Aorta (tissue), 5 donors: ENCODE measurements at places on chromosomes 7 and 10. TPM values are rescaled to one million over a fixed set of nuclear protein-coding genes. Genes with fewer than 3 reads are reported as not detected.

- no peaks in the 10 kb centered on the region for H3K27me3 ChIP-seq
- no peak for DNase-seq
- no peak overlapping the region for H3K27ac ChIP-seq
- no peaks in the 10 kb centered on the region for H3K4me1 ChIP-seq
- no peak overlapping the region for H3K4me3 ChIP-seq
Measured at GRCh38 chr10:11191678-11192077, 174.0 kb downstream of the CELF2 start.

The C10orf67 gene
- not detected for total RNA-seq

DNA sequence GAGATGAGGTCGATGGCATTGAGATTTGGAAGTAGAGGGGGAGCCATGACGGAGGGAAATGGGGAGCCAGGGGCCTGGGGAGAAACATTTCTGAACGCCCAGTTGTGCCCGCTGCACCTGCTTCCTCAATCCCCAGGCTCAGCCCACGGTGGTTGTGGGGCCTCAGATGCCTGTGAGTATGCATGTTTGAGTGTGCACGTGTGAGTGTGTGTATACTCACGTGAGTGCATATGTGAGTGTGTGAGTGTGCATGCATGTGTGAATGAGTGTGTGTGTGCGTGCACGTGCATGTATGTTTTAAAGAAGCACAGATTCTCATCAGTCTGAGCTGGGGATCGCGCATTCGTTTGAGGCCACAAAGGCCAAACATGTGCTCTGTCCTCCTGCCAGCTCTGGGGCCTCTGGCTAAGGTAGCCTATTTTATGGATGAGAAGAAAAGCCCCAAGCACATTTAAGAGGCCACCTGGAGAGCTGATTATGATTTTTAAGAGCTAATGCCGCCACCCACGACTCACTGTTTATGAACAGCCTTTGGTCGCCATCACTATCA lies 154.8 kb downstream of the ARHGAP12 start:
- DNase-seq, result no peak
- H3K4me1 ChIP-seq, result no peaks in the 10 kb centered on the region
- H3K27me3 ChIP-seq, result no peaks in the 10 kb centered on the region
- no peak overlapping the region for H3K27ac ChIP-seq

The PTTG1IP2 gene
- total RNA-seq, result not detected

- no peak overlapping the region for H3K27ac ChIP-seq
- H3K27me3 ChIP-seq, result no peaks in the 10 kb centered on the region
- no peaks in the 10 kb centered on the region for H3K4me1 ChIP-seq
- peaks cover 4% of the 10 kb centered on the region for H3K36me3 ChIP-seq
- DNase-seq, result no peak
- H3K4me3 ChIP-seq, result no peak overlapping the region
Measured at GRCh38 chr10:15591431-15591830, 128.3 kb downstream of the ITGA8 start.

The CTAGE6 gene
- total RNA-seq, result 1.2 TPM

DNA sequence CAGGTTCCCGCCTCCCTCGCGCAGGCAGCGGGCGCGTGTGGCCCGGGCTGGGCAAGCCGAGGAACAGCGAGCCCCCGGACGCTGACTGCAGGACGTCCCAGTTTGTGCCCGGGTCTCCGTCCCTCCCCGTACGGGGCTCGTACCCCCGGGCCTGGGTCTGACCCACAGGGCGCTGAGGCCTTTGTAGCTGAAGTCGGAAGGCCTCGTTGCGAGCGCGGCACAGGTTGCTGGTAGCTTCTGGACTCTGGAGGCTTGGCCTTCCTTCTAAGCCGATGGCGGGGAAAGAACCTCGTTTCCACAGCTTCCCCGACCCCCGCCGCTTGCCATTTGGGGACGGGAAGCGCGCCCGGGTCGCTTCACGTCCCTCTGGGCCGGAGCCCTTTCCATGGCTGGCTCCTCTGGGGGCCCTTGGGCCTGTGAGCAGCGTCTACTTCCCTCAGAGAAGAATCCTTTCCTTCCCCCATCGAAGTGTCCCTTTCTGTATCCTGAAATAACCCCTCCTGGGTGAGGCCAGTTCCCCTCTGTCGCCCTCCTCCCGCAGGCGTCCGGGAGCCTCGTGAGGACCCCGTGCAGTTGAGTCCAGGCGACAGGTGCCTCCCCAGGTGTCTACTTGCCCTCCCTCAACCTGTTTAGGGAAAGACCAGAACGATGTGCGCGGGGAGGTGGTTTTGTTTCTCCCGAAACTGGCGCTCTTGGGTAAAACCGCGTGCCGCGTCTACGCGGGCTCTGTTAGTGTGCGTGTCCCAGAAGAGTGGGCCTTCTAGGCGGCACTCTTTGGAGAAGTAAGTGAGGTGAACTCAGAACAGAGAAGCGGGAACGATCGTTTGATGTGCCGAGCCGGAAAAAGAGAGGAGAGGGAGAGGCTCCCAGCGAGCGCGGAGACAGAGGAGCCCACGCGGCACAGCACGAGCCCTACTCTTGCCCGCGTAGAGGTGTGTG lies 9.3 kb downstream of the EVX1 start:
- no peak for DNase-seq
- H3K36me3 ChIP-seq, result no peaks in the 10 kb centered on the region
- no peak overlapping the region for H3K27ac ChIP-seq

- no peak overlapping the region for H3K27ac ChIP-seq
- DNase-seq, result no peak
- no peaks in the 10 kb centered on the region for H3K27me3 ChIP-seq
- no peak overlapping the region for H3K4me3 ChIP-seq
- peaks cover 9% of the 10 kb centered on the region for H3K36me3 ChIP-seq
Measured at GRCh38 chr7:121282129-121282528, 46.7 kb upstream of the WNT16 start.

- no peak for DNase-seq
- no peaks in the 10 kb centered on the region for H3K27me3 ChIP-seq
- H3K27ac ChIP-seq, result no peak overlapping the region
- H3K4me3 ChIP-seq, result no peak overlapping the region
- H3K4me1 ChIP-seq, result no peaks in the 10 kb centered on the region
Measured at GRCh38 chr7:100951888-100952560, 2.7 kb downstream of the MUC3A start.

DNA sequence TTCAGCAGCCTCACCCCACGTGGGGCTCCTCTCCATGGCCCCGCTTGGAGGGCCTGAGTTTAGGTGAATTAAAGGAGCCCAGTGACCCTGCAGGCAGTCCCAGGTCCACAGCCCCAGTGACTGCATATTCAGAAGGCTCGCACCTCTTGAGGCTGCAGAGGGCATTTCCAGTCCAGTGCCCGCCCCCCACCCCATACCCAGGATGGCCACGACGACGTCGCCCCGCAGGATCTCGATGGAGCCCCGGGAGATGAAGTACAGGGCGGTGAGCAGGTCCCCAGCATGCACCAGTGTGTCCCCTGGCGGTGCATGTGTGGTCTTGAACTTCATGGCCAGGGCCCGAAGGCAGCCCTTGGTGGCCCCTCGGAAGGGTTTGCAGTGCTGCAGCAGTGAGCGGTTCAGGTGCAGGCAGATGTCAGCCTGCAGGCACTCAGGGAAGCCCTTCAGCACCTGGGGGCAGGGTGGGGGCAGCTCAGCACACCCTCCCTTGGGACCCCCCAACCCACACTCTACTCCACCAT lies 28.1 kb downstream of the KCNH2 start:
- DNase-seq, result no peak
- no peak overlapping the region for H3K27ac ChIP-seq
- no peak overlapping the region for H3K4me3 ChIP-seq
- no peaks in the 10 kb centered on the region for H3K36me3 ChIP-seq
- H3K27me3 ChIP-seq, result no peaks in the 10 kb centered on the region

The TLX1 gene
- not detected for total RNA-seq

The STARD3NL gene
- total RNA-seq, result 37.6 TPM

DNA sequence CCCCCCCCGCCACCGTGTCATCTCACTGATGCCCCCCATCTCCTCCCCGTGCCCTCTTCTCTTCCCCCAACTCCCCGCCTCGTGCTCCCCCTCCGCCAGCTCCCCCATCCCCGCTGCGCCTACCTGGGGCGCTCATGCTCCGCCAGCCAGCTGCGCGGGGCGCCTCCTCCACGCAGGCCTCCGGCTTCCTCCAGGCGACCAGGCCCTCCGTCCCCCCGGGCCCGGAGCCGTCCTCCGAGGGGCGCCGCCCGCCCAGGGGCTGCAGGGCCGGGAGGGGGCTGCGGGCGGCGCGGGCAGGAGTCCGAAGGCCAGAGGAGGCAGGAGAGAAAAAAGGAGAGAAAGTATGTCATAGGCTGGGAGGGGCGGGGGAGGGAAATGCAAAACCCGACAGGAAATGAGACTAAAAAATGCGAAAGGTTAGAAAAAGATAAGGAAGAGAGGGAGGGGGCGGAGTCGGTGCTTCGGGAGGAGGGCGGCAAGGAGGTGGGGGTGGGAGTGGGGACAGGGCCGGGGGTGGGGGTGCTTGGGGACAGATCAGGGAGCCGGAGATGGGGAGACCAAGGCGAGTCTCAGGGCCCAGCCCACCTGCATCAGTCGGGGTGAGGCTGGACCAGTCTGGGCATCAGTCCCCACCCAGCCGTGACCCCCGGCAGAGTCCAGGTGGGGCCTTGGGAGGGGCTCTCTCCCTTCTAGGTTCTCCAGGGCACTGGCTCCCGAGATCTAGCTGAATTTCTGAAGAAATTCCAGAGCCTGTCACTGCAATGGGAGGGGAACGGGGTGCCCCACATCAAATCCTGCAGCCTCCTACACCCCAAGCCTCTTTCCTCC lies at the start of gene CARD11:
TSS of gene CARD11 (minus strand) at position 324 of the 828 bp plus-strand sequence. CDS start 85,361 bp downstream, outside the sequence.
- H3K4me1 ChIP-seq, result no peaks in the 10 kb centered on the region
- DNase-seq, result no peak
- no peaks in the 10 kb centered on the region for H3K36me3 ChIP-seq
- H3K27ac ChIP-seq, result no peak within 1 kb of the TSS
- H3K4me3 ChIP-seq, result no peak within 1 kb of the TSS

DNA sequence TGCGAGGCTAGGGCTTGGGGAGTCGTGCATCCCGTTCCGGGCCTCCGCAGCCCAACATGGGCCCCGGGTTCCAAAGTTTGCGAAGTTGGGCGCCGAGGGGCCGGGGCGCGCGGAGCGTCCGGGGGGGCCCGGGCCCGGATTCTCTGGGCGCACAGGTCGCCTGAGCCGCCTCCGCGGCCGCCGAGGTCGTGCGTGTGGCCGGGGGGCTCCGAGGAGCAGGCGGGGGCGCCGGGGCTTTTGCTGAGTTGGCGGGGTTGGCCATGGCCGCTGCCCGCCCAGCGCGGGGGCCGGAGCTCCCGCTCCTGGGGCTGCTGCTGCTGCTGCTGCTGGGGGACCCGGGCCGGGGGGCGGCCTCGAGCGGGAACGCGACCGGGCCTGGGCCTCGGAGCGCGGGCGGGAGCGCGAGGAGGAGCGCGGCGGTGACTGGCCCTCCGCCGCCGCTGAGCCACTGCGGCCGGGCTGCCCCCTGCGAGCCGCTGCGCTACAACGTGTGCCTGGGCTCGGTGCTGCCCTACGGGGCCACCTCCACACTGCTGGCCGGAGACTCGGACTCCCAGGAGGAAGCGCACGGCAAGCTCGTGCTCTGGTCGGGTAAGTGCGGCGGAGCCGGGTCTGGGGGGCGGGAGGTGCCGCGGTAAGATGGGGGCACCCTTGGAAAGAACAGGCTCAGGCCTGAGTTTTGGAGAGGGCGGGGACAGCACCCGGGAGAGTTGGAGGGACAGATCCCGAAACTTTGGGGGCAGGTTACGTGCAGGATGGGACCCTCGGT lies 643 bp downstream of the SMO start:
- peak overlapping the region; percentile 90 for H3K4me3 ChIP-seq
- H3K4me1 ChIP-seq, result no peaks in the 10 kb centered on the region
- peak; percentile 82 for DNase-seq
- H3K27ac ChIP-seq, result no peak overlapping the region

DNA sequence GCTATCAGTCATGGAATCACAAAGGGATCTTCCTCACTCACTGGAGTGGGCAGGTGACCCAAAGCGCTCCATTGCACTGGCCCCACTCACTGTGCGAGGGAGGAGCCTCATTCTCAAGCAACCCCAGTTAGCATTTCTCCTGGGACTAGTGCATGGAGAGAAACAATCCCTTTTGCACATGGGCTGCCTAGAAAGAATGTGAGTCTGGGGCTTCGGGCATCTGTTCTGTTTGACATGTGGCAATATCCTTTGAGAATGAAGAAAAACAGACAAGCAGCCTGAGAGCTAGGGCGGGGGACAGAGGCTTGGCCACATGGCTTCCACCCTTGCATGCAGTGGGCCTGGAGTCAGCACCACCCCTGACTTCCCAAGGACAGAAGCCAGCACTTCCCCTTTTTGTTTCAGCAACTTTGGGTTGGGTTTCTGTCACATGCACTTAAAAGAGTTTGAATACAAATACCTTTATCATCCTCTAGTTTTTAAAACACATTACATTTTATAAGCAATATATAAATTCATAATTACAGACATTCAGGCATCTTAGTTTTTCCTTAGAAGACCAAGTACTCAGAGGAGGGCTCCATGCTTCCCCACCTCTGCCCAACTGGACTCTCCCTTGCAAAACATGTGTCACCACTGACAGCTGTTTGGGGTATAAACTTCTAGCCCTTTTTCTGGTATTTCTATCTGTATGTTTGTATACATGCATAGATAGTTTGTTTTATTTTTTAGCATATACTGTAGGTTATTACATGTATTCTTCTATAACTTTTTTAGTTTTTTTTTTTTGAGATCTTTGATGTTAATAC lies 73.8 kb downstream of the RBM20 start:
- no peaks in the 10 kb centered on the region for H3K27me3 ChIP-seq
- H3K4me3 ChIP-seq, result no peak overlapping the region
- no peak overlapping the region for H3K27ac ChIP-seq
- peak; percentile 77 for DNase-seq
- no peaks in the 10 kb centered on the region for H3K36me3 ChIP-seq

The PPP1R3C gene
- total RNA-seq, result 152 TPM

DNA sequence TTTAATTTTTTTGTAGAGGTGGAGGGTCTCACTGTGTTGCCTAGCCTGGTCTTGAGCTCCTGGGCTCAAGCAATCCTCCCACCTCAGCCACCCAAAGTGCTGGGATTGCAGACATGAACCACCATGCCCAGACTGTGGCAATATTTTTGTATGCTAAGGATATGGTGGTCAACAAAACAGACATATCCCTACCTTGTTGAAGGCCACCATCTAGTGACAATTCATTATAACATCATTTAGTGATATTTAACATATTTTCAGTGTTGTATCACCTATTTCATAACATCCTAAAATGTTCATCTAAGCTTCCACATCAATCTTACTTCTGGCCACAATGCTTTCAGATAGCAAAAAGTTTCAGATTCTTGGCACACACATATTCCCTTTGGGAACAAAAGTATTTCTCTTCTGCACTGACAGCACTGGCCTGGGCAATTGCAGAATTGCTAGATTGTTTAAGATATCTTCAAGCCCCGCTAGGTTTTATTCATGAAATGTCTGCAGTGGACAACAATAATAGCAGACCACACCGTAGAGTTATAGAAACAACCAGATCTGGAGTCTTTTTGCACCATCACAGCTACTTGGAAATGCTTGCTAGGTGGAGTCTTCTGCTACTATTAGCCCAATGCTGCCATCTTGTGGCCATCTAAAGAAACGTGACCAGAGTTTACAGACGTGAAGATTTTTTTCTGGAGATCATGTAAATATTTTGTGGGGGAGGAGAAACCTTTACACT lies 58.4 kb downstream of the DNAJC12 start:
- H3K27ac ChIP-seq, result no peak overlapping the region
- no peaks in the 10 kb centered on the region for H3K27me3 ChIP-seq
- H3K36me3 ChIP-seq, result no peaks in the 10 kb centered on the region
- peak; percentile 63 for DNase-seq
